Stimulated activated CD4-positive, alpha-beta T cell treated with anti-CD3 and anti-CD28 coated beads, Interleukin-1b, Interleukin-23, amount 100 ng/mL, for 24 hours (primary cell): ENCODE measurements at places on chromosomes 3 and 15.

- DNase-seq: no peak
Observed at GRCh38 chr15:64443747-64444621, 16.4 kb upstream of the ZNF609 start.

- DNase-seq: no peak
Observed at GRCh38 chr15:101359365-101359947, 64.4 kb upstream of the SNRPA1 start.

GRCh38 chr3:16412192-16412800, 101.2 kb downstream of the RFTN1 start:
- DNase-seq: no peak

GRCh38 chr3:133419151-133419909, 19.5 kb downstream of the BFSP2 start:
- no peak for DNase-seq

GRCh38 chr15:48936666-48937065, 27.1 kb downstream of the SHC4 start:
- DNase-seq: no peak

- DNase-seq: no peak
Observed at GRCh38 chr3:127751782-127752181, 70.5 kb downstream of the MGLL start.

DNA sequence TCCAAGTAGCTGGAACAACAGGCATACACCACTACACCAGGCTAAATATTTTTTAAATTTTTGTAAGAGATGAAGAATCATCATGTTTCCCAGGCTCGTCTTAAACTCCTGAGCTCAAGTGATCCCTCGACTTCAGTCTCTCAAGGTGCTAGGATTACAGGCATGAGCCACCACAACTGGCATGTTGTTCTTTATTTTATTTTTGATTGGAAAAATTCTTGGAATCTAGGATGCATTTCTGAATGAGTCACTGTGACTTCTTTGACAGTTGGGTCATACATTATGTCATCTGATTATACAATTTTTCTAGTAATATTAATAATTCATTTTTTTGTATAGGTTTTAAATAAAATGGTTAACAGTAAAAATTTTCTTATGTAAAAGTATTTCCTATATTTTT, 870.2 kb downstream of the SI start:
- no peak for DNase-seq

DNA sequence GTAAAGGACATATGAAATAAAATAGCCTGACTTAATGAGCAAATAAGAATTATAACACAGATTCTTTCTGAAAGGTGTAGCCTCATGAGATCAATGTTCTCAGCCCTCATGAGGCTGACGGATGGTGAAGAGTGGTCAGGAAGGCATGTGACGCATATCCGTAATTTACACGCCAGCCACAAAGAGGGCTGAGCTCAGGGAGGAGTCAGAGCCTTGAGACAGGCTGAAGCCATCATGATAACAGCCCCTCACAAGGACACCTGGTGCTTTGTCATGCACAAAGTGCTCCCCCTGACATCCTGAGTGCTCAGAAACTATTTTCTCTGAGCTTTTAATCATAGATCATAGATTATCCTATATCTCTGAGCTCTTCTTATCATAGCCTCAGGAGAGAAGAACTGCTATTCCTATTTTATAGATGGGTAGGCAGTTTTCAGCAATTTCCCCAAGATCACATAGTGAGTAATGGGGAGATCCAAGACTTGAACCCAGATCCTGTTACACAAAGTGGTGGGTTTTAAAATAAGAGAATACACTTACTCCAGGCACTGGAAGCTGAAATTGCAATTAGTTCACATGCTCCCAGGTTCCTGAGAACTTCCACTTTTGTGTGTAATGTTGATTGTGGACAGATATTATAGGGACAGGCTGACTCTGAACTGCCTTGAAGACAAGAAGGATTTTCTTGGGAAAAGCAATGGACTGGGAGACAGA, 267.1 kb downstream of the RPLP1 start:
- peak; percentile 34 for DNase-seq

DNA sequence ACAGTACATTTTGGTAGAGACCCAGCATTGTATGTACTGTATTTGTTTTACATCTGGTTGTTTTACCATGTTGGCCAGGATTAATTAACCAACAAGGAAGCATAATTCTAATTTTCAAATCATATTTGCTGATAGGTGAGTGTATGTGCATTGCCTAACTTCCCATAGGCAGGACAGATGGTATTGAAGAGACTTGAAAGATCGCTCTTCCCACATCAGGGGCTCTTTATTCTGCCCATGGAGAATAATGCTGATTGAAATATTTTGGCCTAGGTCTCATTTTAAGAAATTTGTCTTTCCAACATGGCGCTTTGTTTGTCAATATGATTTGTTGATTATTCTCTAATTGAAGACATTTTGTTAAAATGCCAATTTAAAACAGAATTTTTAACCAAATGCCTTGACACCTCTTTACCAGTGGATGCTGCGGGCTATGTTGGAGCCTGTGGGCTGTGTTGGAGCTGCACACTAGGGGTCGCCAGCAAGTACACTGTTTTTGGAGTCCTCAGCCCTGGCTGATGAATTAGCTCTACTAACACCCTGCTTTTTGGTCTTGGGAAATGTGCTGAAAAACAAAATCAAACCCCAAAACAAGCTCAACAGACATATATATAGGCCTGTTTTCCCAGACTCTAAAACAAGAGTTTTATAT, 5.3 kb downstream of the P2RY12 start:
- no peak for DNase-seq

GRCh38 chr3:160434071-160434470, 15.5 kb downstream of the TRIM59 start:
- DNase-seq: no peak

DNA sequence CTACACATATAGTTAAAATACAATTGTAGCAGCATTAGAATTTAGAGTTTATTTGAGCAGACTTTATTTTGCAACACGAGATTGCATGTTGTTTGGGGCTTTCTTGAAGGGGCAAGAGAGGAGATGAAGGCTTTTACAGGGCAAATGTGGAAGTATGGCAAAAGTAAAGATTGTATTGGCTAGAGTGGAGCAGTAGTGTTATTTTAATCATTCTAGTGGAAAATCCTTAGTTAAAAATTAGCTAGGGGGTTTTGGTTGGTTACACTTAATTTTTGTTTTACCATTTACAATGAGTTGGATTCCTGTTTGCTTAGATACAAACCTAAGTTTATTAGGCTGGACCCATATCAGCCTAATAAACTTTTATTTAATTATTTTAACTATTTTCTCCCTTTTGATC, 4.6 kb downstream of the OR5H15 start:
- DNase-seq: no peak

DNA sequence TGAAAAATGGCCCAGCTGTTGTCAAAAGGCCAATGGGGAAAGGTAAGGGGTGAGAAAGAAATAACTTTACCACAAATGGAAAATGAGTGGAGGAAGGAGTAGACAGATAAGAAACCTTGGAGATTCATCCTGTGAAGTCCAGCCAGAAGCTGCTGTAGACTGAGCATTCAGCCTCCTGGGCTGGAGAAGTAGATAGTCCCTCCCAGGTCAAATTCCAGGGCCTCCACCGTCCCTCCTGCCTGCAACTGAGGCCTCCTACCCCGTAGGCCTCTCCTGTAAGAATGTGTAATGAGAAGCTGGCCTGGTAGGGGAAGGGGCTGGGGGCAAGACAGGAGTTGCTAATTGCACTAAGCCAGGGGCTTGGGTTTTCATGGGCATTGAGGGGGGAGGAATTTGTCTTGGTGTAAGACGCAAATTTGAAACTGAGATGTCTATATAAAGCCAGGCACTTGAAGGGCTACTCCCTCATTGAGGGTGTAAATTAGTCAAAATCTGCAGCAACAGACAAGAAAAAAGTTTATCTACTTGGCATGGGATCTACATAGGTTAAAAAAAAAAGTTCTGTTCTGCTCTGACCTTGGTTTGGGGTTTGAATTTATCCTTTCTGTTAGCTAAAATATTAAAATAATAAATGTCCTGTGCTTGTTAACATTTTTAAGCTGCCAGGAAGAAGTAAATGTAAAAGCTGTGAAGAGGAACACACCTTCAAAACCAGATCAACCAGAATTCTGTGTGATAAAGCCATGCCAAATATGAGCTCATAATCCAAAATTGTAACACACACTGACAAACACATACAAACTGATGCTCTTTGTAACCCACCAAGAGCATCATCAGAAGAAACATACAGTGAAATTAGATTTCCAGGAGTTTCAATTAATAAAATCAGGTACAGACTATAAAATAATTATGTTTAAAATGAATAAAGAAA, 1.7 kb upstream of the RBP2 start:
- DNase-seq: no peak

DNA sequence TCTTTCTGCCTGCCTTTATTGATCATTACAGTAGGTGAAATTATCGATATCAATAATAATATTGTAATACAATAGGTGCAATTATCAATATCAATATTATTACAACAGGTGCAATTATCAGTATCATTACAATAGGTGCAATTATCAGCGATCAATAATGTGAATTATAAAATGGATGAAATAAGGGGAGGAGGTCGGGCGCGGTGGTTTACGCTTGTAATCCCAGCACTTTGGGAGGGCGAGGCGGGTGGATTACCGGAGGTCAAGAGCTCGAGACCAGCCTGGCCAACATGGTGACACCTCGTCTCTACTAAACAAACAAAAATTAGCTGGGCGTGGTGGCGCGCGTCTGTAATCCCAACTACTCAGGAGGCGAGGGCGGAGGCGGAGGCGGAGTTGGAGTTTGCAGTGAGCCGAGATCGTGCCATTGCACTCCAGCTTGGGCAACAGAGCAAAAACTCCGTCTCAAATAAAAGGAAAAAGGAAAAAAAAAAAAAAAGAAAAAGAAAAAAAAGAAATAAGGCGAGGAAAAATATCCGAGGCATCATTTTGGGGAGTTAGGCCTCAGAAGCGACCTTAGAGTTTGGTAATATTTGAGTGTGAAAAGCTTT, 611 bp upstream of the BNIP2 start:
- peak; percentile 34 for DNase-seq

DNA sequence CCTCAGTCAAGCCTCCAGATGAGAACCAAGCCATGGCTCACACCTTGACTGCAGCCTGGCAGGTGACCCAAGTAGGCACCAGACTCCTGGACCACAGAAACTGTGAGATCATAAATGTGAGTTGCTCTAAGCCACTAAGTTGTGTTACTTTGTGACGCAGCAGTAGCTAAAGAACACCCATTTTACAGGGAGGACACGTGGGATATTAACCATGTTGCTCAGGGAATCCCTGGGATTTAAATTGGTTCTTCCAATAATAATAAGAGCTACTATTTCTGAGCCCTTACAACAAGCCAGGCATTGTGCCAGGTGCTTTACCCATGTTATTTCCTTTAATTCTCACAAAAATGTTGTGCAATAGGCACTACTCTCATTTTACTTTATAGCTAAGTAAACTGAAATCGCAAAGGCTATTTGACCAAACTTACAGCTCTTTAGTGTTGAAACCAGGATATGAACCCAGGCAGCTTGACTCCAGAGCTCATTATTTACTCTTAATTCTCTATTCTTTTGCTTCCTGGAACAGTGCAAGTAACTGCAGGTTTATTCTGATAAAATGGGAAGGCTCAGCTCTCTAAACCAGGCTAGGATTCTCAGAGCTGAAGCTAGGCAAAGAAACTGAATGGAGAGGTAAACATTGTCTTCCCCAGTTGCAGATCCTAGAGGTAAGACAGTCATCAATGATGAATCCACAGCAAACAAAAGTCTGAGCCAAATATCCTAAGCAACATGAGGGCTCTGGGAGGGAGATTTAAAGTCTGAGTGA, 294.4 kb downstream of the KBTBD8 start:
- no peak for DNase-seq

DNA sequence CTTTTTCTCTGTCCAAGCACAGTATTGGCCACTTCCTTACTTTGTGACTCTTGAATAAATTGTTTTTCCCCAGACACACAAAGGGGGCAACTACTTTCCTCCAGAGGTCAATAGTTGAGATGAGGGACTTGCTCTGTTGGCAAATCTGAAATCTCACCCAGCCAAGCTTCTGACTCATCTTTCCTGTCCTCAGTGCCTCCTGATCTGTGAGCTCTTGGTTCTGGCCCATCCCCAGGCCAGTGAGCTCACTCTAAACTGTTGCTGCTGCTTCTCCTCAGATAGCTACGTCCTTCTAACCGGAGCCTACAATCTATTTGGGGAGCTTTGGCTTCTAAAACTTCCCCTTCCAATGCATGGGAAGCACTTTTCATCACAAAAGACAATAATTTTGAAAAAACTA, 50.0 kb upstream of the NMD3 start:
- no peak for DNase-seq

- no peak for DNase-seq
Observed at GRCh38 chr3:16337856-16338540, 73.0 kb downstream of the OXNAD1 start.
